ENCODE measurements at places on chromosomes 4 and X.

- peaks cover 10% of the 10 kb centered on the region for H3K4me1 ChIP-seq
- DNase-seq: no peak
- peak overlapping the region; percentile 80 for H3K4me3 ChIP-seq
- H3K27me3 ChIP-seq: peaks cover 15% of the 10 kb centered on the region
Observed at GRCh38 chrX:39822133-39822748, 275.5 kb downstream of the BCOR start.

- H3K4me3 ChIP-seq: no peak overlapping the region
- no peaks in the 10 kb centered on the region for H3K4me1 ChIP-seq
- DNase-seq: no peak
- H3K27ac ChIP-seq: no peak overlapping the region
- no peaks in the 10 kb centered on the region for H3K36me3 ChIP-seq
- H3K27me3 ChIP-seq: no peaks in the 10 kb centered on the region
Observed at GRCh38 chr4:117093571-117093970, 8.2 kb upstream of the TRAM1L1 start.

GRCh38 chrX:145715641-145716138 is 101.9 kb upstream of the SLITRK2 start:
- no peak overlapping the region for H3K27ac ChIP-seq
- no peak for DNase-seq
- no peaks in the 10 kb centered on the region for H3K4me1 ChIP-seq
- H3K27me3 ChIP-seq: no peaks in the 10 kb centered on the region
- no peak overlapping the region for H3K4me3 ChIP-seq
- H3K36me3 ChIP-seq: no peaks in the 10 kb centered on the region

- H3K27ac ChIP-seq: no peak overlapping the region
- H3K36me3 ChIP-seq: no peaks in the 10 kb centered on the region
- no peaks in the 10 kb centered on the region for H3K4me1 ChIP-seq
- no peak for DNase-seq
- H3K27me3 ChIP-seq: no peaks in the 10 kb centered on the region
- H3K4me3 ChIP-seq: no peak overlapping the region
Observed at GRCh38 chr4:111399623-111400022, 745.6 kb upstream of the FAM241A start.

DNA sequence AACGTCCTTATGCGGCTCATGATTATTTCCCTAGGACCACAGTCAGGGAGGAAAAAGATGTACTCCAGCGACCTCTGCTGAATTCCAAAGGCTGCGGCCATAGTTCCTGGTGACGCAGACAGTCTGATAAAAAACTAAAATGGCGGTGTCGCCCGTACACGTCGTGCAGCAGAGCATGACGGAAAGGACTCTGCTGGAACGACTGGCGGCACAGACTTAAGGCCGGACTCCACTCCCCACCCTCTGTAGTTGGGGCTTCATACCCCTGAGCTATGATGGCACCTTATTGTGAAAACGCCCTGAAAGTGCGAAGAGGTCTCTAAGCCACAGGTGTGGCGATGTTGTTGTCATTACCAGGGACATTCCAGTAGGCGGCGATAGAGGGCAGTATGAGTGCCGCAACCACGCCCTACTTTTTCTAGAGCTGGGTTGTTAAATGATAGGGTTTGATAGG is 90.0 kb upstream of the EDA2R start:
- H3K36me3 ChIP-seq: no peaks in the 10 kb centered on the region
- H3K27ac ChIP-seq: peak overlapping the region; percentile 91
- no peaks in the 10 kb centered on the region for H3K27me3 ChIP-seq
- H3K4me1 ChIP-seq: no peaks in the 10 kb centered on the region
- no peak for DNase-seq

GRCh38 chr4:86957215-86957614 is 22.4 kb downstream of the AFF1 start:
- H3K27me3 ChIP-seq: no peaks in the 10 kb centered on the region
- H3K36me3 ChIP-seq: peaks cover 22% of the 10 kb centered on the region
- no peak for DNase-seq
- H3K27ac ChIP-seq: peak overlapping the region; percentile 78
- peaks cover 47% of the 10 kb centered on the region for H3K4me1 ChIP-seq
- peak overlapping the region; percentile 40 for H3K4me3 ChIP-seq

- no peak for DNase-seq
- no peak overlapping the region for H3K27ac ChIP-seq
- no peaks in the 10 kb centered on the region for H3K27me3 ChIP-seq
- H3K4me1 ChIP-seq: no peaks in the 10 kb centered on the region
- no peaks in the 10 kb centered on the region for H3K36me3 ChIP-seq
- H3K4me3 ChIP-seq: no peak overlapping the region
Observed at GRCh38 chr4:175536852-175537453, 275.1 kb downstream of the GPM6A start.

GRCh38 chrX:2500091-2500802 is 529 bp downstream of the DHRSX start:
- H3K36me3 ChIP-seq: peaks cover 4% of the 10 kb centered on the region
- H3K27me3 ChIP-seq: no peaks in the 10 kb centered on the region
- peaks cover 18% of the 10 kb centered on the region for H3K4me1 ChIP-seq
- H3K4me3 ChIP-seq: peak overlapping the region; percentile 79

GRCh38 chrX:155056877-155057792 is 13.8 kb downstream of the CMC4 start:
- no peaks in the 10 kb centered on the region for H3K27me3 ChIP-seq
- no peak for DNase-seq
- no peaks in the 10 kb centered on the region for H3K4me1 ChIP-seq
- peaks cover 1% of the 10 kb centered on the region for H3K36me3 ChIP-seq
- peak overlapping the region; percentile 58 for H3K4me3 ChIP-seq

GRCh38 chrX:78383594-78383993 is 56.2 kb upstream of the CYSLTR1 start:
- no peaks in the 10 kb centered on the region for H3K4me1 ChIP-seq
- no peaks in the 10 kb centered on the region for H3K27me3 ChIP-seq
- DNase-seq: no peak
- H3K27ac ChIP-seq: no peak overlapping the region
- H3K36me3 ChIP-seq: no peaks in the 10 kb centered on the region

GRCh38 chr4:25937801-25938200 is 23.8 kb downstream of the SMIM20 start:
- H3K27me3 ChIP-seq: no peaks in the 10 kb centered on the region
- H3K4me3 ChIP-seq: no peak overlapping the region
- no peaks in the 10 kb centered on the region for H3K36me3 ChIP-seq
- DNase-seq: no peak
- H3K4me1 ChIP-seq: peaks cover 10% of the 10 kb centered on the region
- no peak overlapping the region for H3K27ac ChIP-seq

GRCh38 chr4:158861281-158861680 is 92.5 kb downstream of the FNIP2 start:
- no peaks in the 10 kb centered on the region for H3K27me3 ChIP-seq
- no peak overlapping the region for H3K27ac ChIP-seq
- no peaks in the 10 kb centered on the region for H3K4me1 ChIP-seq
- DNase-seq: no peak
- no peak overlapping the region for H3K4me3 ChIP-seq

GRCh38 chr4:115660465-115660864 is 547.0 kb upstream of the NDST4 start:
- no peaks in the 10 kb centered on the region for H3K36me3 ChIP-seq
- H3K4me1 ChIP-seq: peaks cover 20% of the 10 kb centered on the region
- DNase-seq: no peak
- H3K27ac ChIP-seq: no peak overlapping the region

DNA sequence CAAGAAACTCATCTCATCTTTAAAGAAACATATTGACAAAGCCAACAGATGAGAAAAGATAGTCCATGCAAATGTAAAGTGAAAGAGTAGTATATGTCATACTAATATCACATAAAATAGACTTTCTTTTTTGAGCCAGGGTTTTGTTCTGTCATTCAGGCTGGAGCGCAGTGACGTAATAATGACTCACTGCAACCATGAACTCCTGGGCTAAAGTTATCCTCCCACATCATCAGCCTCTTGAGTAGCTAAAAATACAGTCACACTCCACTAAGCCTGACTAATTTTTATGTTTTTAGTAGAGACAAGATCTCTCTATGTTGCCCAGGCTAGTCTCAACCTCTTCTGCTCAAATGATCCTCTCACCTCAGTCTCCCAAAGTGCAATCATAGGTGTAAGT is 51.8 kb upstream of the TRAM1L1 start:
- peaks cover 8% of the 10 kb centered on the region for H3K4me1 ChIP-seq
- no peak overlapping the region for H3K27ac ChIP-seq
- no peak overlapping the region for H3K4me3 ChIP-seq
- no peaks in the 10 kb centered on the region for H3K36me3 ChIP-seq
- no peaks in the 10 kb centered on the region for H3K27me3 ChIP-seq

DNA sequence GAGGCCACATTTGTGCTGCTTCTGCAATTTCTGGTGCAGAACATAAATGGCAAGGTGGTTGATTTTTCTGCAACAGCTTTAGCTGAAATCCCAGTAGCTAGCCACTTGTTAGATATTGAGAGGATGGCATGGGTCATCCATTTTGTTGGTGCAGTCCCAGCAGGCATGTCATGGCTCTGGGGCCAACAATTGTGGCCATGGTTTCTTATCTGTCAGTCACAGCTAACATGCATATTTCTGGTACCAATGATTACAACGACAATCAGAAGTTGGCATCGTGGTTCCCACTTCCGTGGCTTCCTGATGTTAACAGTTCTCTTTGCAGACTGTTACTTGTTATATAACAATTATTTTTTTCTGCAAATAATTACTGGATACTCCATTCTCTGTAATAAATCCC is 42.8 kb upstream of the PRKG2 start:
- H3K27ac ChIP-seq: no peak overlapping the region
- no peak for DNase-seq
- H3K4me1 ChIP-seq: peaks cover 23% of the 10 kb centered on the region
- H3K4me3 ChIP-seq: no peak overlapping the region

DNA sequence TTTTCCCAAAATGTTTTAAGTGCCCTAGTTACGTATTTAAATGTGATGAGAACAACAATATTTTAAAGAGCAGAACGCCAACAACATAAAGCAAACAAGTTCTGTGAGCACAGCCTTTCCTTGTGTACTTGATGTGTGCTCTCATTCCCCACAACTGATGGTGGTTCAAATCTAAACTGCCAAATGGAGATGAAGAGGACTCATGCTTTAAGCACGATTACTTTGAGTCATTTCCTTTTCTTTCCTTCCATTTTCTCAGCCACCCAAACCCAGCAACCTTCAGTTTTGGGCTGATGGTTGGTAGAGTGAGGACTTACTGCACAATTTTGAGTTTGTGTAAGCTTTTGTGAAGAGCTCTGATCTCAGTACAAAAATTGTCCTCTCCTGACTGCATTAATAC is 1.7 kb downstream of the NSD2 start:
- peaks cover 37% of the 10 kb centered on the region for H3K4me1 ChIP-seq
- peak overlapping the region; percentile 93 for H3K4me3 ChIP-seq
- H3K27me3 ChIP-seq: peaks cover 3% of the 10 kb centered on the region
- peaks cover 4% of the 10 kb centered on the region for H3K36me3 ChIP-seq
- no peak for DNase-seq

All from type B pancreatic cell (in vitro differentiated cells).